Left hindlimb (tissue), 1 donor: ENCODE measurements at places on chromosomes 12 and 14.

- no peak for DNase-seq
Observed at GRCh38 chr14:30403791-30404190, 155.2 kb upstream of the G2E3 start.

DNA sequence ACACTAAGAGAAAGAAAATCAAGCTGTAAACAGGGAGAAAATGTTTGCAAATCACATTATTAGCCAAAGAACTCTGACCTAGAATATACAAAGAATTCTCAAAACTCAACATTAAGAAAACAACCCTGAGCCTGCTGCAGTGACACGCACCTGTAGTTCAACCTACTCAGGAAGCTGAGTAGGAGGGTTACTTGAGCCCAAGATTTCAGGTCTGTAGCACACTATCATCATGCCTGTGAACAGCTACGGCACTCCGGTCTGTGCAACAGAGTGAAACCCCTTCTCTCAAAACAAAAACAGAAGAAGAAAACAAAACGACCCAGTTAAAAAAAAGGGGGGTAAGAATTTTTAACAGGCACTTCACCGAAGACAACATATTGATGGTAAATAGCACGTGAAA is 20.8 kb downstream of the SAV1 start:
- DNase-seq, result no peak

GRCh38 chr14:22837114-22837749 is 847 bp downstream of the MMP14 start:
- peak; percentile 77 for DNase-seq

DNA sequence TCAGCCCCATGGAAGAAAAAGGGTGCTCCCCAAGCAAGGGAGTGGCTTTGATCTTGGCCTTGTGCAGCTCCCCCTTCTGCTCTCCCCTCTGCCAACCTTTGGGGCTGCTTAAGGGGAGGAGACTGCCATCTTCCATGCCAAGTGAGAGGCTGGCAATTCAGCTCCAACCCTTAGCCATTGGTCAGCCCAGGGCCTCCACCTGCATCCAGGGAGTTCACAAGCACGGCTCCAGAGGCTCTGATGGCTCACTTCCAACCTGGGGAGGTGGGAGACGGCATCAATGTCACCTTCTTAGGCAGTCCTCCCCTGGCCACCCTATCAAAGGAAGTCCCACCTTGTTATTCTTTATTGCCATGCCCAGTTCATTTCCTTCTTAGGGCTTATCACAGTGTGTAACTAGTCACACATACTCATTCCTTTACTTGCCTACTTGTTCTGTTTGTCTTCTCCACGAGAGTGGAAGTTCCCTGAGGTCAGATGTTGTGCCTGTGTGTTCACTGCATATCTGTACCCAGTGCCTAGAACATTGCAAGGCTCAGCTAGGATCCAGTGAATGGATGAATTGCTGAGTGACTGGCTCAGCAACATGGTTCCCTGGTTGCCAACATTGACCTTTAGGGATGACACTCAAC is 5.0 kb downstream of the HDAC7 start:
- DNase-seq, result no peak

- DNase-seq, result peak; percentile 82
Observed at GRCh38 chr12:30822385-30823155, 67.8 kb upstream of the CAPRIN2 start.

DNA sequence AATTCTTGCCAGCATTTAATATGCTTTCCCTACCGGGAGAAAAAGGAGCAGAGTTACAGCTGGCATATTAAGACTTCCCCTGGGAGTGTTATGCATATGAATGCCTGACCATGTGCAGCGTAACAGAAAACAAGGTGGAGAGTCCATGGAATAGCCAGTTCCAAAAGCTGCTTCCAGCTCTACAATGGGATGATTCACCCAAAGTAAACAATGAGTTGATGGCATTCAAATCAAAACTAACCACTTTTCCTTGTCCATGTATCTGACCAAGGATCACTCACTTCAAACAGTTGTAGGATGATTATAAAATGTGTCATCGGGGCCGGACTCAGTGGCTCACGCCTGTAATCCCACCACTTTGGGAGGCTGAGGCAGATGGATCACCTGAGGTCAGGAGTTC is 48.1 kb upstream of the BICDL1 start:
- DNase-seq, result no peak

- DNase-seq, result no peak
Observed at GRCh38 chr12:115632308-115632707, 645.2 kb downstream of the MED13L start.

DNA sequence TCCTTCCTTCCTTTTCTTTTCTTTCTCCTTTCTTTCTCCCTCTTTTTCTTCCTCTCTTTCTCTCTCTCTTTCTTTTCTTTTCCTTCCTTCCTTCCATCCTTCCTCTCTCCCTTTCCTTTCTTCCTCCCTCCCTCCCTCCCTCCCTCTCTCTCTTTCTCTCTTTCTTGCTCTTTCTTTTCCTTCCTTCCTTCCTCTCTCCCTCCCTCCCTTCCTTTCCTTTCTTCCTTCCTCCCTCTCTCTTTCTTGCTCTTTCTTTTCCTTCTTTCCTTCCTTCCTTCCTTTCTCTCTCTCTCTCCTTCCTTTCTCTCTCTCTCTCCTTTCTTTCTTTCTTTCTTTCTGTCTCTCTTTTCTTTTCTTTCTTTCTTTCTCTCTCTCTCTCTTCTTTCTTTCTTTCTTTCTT is 207.6 kb downstream of the ATP23 start:
- DNase-seq, result no peak

DNA sequence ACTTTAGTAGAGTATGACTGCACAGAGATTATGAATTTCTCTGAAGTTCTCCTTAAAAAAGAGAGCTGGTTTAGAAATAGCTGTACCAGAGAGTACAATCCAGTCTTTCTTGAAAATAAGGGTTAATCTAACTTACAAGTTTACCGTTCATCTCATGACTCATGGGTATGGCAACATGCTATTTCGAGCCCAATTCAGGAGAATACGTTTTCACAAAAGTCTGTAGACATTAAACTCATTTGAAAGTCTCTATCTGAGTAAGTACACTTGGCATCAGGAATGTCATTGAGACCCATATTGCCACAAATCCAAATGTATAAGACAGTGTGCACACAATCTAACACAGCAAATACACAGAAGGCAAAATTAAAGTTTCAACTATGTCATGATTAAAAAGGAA is 160.5 kb downstream of the PIK3C2G start:
- DNase-seq, result no peak

DNA sequence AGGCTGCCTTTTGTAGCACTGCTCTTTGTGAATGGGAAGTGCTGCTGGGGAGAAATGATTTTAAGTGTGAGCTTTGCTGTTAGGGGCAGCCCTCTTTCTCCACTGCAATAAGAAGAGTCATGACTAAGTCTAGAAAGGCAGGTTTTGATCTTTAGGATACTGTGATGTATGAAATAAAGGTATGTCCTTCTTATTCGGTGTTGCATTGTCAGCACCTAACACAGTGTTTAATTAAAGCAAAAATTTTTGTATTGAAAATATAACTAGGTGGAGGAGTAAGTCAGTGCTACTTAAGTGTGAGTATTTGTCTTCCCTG is 81.5 kb downstream of the ETV6 start:
- no peak for DNase-seq

DNA sequence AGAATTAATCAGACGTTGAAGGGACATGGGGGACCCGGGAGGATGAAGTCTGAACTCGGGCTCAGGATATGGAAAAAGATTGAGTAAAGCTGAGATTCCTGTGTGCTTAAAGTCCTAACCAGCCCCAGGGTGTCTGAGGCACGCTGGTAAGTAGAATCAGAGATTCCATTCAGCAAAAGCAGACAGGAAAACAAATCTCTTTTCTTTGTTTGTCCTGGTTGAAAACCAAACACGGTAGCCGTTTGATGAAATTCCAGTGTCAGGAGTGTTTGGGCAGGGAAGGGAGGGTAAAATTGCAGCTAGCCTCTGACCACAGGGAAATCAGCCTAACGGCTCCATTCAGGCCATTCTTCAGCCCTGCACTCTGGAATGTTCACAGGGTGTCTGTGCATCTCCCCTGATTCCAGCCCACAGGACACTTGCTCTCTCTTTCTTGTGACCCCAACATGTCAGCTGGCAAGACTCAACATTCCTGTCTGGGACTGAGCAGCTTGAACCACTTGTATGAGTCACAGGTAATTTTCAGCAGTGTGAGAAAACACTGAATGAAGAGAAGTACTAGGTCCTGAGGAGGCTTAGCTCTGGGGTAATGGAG is 31.0 kb downstream of the NINJ2 start:
- no peak for DNase-seq

GRCh38 chr14:44889595-44890471 is 71.9 kb downstream of the KLHL28 start:
- no peak for DNase-seq

DNA sequence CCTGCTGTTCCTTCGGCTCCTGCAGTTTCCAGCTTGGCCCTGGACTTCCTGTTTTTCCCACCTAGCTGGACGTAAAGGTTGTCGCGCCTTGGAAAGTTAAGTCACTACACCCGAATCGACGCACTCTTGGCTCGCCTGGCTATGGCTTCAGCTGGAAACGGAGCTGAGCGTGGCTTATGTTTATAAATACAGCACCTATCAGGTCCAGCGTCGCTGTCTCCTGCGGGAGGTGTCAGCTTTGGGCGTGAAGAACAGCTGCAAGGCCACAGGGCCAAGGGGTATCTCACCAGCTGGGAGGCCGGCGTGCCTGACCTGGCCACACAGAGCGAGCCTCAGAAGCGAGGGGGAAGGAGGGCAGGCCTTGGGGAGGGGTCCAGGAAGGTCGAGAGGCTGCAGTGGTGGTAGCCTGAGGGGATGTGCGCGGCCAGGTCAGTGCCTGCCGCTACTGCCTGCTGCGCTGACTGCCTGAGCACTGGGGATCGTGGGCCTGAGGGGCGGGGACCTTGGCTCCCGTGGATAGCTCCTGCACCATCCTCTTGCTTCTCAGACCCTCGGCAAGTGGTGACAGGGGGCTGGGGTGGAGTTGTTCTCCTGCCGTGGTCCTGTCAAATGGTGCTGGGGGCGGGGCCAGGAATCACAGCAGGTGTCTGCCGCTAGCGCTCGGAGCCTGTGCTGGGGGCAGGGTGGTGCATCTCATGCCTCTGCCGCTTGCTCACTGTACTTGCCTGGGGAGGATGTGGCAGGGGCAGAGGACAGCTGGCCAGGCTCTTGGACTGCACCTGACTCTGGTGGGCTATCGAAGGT is 12.5 kb downstream of the PACS2 start:
- peak; percentile 56 for DNase-seq

- DNase-seq, result no peak
Observed at GRCh38 chr12:100481021-100481420, 7.4 kb downstream of the NR1H4 start.

DNA sequence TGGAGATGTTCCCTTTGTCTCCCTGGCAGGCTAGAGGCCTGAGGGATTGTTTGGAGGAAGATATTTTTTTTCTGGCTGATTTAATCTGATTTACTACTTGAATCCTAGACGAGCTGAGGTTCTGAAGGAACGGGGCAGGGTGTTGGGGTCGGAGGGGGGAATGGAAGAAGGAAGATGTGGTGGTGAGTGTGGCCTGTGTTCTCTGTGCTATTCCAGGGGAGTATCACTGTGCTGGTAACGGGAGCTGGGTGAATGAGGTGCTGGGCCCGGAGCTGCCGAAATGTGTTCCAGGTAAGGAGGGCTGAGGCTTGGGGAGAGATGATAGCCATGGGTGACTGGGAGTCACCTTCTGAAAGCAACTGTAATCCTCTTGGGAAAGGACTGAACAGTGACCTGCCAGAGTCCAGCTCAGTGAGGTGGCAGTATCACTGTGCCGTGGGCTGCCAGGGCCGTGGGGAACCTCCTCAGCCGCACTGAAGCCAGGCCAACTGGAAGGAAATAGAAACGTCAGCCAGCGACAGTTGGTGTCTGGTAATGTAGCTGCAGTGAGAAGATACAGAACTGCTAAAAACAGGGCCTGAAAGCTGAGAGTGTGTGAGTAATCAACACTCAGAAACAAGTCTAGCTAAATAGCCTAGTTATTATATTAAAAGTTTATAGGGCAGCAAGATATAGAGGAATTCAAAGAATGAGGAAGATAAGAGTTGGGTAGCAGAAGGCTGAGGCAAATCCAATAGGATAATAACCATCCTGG is 7.9 kb downstream of the C1S start:
- no peak for DNase-seq

DNA sequence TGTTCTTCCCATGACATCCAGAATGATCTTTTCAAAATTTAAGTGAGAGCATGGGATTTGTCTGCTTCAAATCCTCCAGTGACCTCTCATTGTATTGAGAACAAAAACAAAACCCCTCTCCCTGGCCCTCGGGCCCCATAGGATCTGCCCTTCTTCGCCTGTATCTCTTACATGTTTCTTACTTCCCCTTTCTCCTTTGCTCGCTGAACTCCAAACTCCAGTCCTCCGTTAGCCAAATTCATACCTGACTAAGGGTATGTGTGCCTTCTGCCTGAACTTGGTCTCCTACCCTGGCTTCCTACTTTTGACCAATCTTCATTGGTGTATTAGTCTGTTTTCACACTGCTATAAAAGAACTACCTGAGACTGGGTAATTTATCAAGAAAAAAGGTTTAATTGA is 13.2 kb upstream of the TSPAN11 start:
- no peak for DNase-seq

DNA sequence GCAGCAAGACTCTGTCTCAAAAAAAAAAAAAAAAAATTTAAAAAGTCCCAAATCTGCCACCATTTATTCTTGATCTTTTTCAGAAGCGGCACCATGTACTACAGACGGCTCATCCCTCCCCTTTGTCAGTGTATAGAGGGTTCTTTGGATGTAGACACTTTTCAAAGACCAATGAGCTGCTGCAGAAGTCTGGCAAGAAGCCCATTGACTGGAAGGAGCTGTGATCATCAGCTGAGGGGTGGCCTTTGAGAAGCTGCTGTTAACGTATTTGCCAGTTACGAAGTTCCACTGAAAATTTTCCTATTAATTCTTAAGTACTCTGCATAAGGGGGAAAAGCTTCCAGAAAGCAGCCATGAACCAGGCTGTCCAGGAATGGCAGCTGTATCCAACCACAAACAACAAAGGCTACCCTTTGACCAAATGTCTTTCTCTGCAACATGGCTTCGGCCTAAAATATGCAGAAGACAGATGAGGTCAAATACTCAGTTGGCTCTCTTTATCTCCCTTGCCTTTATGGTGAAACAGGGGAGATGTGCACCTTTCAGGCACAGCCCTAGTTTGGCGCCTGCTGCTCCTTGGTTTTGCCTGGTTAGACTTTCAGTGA is 6.5 kb upstream of the ACACB start:
- no peak for DNase-seq

GRCh38 chr12:64392221-64392620 is 1.7 kb upstream of the C12orf56 start:
- DNase-seq, result no peak

DNA sequence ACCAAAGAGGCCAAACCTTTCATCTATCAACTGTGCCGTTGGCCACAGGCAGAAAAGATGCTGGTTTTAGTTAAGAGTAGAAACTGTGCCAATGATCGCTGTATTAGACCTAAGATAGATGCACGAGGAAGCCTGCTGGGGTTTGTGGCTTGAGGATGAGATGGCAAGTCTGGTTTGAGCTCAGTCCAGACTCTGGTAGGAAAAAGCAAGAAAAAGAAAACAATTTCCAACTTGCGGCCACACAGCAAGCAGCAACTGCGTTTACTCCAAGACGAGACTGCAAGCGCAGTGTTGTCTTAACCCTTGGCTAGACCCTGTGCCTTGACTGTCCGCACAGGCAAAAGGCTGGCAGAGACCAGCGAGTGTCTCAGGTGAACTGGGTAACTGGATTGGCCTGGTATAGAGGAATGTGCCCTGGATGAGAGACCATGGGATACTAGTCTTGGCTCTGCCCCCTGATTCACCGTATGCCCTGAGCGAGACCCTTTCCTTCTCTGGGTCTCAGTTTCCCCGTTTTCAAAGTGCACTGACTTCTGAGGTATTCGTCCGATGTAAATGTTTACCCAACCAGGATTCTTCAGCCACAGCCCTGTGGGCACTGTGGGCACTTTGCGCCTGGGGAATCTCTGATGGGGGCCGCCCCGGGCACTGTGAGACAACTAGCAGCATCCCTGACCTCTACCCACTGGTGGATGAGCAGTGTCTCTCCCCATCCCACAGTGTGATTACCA is 113.4 kb downstream of the DICER1 start:
- DNase-seq, result no peak
